ENCODE measurements at places on chromosomes 1 and 21. TPM values are rescaled to one million over a fixed set of nuclear protein-coding genes. Genes with fewer than 3 reads are reported as not detected.

Gene FAM131C
- total RNA-seq = not detected

Gene AMY1C
- not detected for total RNA-seq

Gene MAN1C1
- 0.65 TPM for total RNA-seq

Gene DDX59
- 8.7 TPM for total RNA-seq

Gene RAB7B
- 1.8 TPM for total RNA-seq

Gene FLG2
- not detected for total RNA-seq

Gene ANKRD45
- total RNA-seq = 0.52 TPM

Gene CLCNKB
- total RNA-seq = not detected

Gene NCSTN
- 76.6 TPM for total RNA-seq

Gene PLA2G2A
- total RNA-seq = not detected

Gene ARHGAP29
- 5.4 TPM for total RNA-seq

Gene AADACL3
- not detected for total RNA-seq

Gene SPATA45
- total RNA-seq = not detected

Gene PPIH
- total RNA-seq = 51.3 TPM

Gene HHIPL2
- not detected for total RNA-seq

Gene IFI44L
- 7.4 TPM for total RNA-seq

Gene ELAPOR1
- 0.13 TPM for total RNA-seq

Gene ARMH1
- total RNA-seq = 1.2 TPM

Gene VHLL
- total RNA-seq = 5.3 TPM

Gene NR0B2
- total RNA-seq = not detected

Gene SMPDL3B
- total RNA-seq = 0.26 TPM

Gene ABCD3
- 22.8 TPM for total RNA-seq

Gene TMEM201
- total RNA-seq = 8.2 TPM

Gene TESK2
- 1.6 TPM for total RNA-seq

Gene CSF3R
- under 0.01 TPM for total RNA-seq

Gene KRTAP13-2
- not detected for total RNA-seq

Gene LCE4A
- total RNA-seq = not detected

Gene ADORA1
- total RNA-seq = 0.52 TPM

Gene KCND3
- total RNA-seq = not detected

Gene C1orf210
- not detected for total RNA-seq

Gene HCRTR1
- total RNA-seq = not detected

Gene NFIA
- 18.7 TPM for total RNA-seq

Gene OR2T2
- total RNA-seq = not detected

Gene DNAJC11
- 20.4 TPM for total RNA-seq

Gene LCE1A
- not detected for total RNA-seq

Gene PDC
- total RNA-seq = not detected
